ENCODE measurements at places on chromosomes 3 and 15. TPM values are rescaled to one million over a fixed set of nuclear protein-coding genes. Genes with fewer than 3 reads are reported as not detected.
A peak's percentile ranks its signal among the peaks of the same experiment; 100 is the strongest.

- no peaks in the 10 kb centered on the region for H3K27me3 ChIP-seq
- no peak overlapping the region for H3K4me3 ChIP-seq
- no peaks in the 10 kb centered on the region for H3K36me3 ChIP-seq
- peaks cover 17% of the 10 kb centered on the region for H3K4me1 ChIP-seq
Measured at GRCh38 chr3:184750349-184751083, 38.7 kb upstream of the MAGEF1 start.

GRCh38 chr3:37170060-37170459, 4.3 kb downstream of the LRRFIP2 start:
- H3K27ac ChIP-seq: no peak overlapping the region
- H3K36me3 ChIP-seq: no peaks in the 10 kb centered on the region
- no peaks in the 10 kb centered on the region for H3K27me3 ChIP-seq

- H3K36me3 ChIP-seq: no peaks in the 10 kb centered on the region
- DNase-seq: no peak
- no peaks in the 10 kb centered on the region for H3K27me3 ChIP-seq
Measured at GRCh38 chr3:150248888-150249681, 159.0 kb upstream of the TSC22D2 start.

DNA sequence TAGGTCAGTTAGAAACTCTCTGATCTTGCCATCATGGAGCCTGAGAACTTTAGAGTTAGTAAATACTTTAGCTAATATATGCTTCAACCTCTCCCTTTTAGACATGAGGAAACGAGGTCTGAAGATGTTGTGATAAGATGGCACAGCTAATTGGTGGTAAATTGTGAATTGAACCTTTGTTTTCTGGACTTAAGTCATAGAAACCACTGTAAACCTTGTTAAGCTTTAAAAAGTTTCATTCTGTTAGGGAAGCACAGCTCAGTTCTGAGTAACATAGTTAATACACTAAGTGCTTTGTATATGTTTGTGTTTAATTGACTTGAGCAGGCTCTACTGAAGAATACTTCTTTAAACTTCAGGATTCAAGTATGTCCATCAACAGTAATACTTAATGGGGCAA, 108.6 kb downstream of the AKAP13 start:
- H3K27ac ChIP-seq: no peak overlapping the region
- H3K36me3 ChIP-seq: no peaks in the 10 kb centered on the region

DNA sequence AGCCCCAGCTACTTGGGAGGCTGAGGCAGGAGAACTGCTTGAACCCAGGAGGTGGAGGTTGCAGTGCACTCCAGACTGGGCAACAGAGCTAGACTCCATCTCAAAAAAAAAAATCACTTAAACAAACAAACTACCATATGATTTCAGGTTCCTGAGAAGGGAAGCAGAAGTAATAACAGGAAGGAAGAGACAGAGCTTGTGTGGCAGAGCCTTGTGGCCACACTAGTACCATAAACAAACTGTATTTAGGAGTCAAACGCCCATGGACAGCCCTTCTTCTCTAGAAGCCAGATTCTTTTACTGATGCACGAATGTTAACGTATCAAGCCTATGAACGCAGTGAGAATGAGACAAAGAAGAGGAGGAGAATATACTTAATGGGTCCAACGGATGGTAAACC, 12.0 kb downstream of the MTMR10 start:
- no peak for DNase-seq
- H3K27ac ChIP-seq: no peak overlapping the region
- no peak overlapping the region for H3K4me3 ChIP-seq

The SERP1 gene
- total RNA-seq: 98.2 TPM

DNA sequence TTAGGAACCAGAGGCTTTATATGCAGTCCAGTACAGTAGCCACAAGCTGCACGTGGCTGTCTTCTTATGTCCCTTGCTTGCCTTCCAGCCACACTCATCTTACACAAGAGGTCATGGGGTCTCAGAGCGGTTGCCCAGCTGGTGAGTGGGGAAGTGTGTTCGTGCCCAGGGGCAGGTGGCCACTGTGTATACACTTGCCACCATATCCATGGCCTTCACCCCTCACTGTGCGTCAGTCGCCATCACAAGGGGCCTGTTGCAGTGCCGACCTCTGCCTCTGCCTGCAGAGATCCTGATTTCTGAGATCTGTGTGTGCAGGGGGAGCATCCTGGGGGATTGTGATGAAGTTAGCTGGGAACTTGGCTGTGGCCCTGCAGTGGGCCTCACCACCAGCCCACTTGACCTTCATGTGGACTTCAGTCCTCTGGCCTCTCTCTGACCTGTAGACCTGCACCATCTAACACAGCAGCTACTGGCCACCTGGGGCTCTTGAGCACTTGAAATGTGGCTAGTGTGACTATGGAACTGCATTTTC, 43.1 kb upstream of the SACM1L start:
- H3K36me3 ChIP-seq: no peaks in the 10 kb centered on the region
- H3K27me3 ChIP-seq: no peaks in the 10 kb centered on the region
- peaks cover 14% of the 10 kb centered on the region for H3K4me1 ChIP-seq
- H3K4me3 ChIP-seq: no peak overlapping the region
- no peak overlapping the region for H3K27ac ChIP-seq
- DNase-seq: no peak

The IMPG2 gene
- total RNA-seq: 0.08 TPM

DNA sequence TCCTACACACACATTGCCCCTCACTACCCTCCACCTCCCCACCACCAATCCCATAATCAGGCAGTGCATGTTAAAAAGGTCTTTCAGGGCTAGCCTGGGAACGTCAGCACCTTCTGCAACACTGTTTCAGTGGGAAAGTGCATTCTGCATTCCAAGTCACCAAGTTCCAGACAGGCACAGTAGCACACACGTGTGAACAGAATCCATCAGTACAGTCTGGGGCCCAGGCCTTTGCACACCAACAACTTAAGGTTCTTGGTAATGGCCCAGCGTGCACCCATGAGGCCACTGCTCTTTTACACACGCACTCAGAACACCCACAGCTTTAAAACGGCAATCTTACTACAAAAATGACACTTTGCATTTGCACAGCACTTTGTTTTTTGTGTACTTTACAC, 1.2 kb downstream of the ANXA2 start:
- no peak for DNase-seq
- peaks cover 12% of the 10 kb centered on the region for H3K27me3 ChIP-seq
- H3K27ac ChIP-seq: no peak overlapping the region
- peak overlapping the region; percentile 72 for H3K4me3 ChIP-seq
- no peaks in the 10 kb centered on the region for H3K36me3 ChIP-seq

GRCh38 chr3:14780927-14781507, 37.7 kb upstream of the FGD5 start:
- H3K4me1 ChIP-seq: peaks cover 4% of the 10 kb centered on the region
- H3K27me3 ChIP-seq: no peaks in the 10 kb centered on the region
- H3K4me3 ChIP-seq: no peak overlapping the region
- H3K36me3 ChIP-seq: no peaks in the 10 kb centered on the region

- DNase-seq: no peak
- peaks cover 8% of the 10 kb centered on the region for H3K4me1 ChIP-seq
- H3K27me3 ChIP-seq: no peaks in the 10 kb centered on the region
- no peak overlapping the region for H3K27ac ChIP-seq
- H3K4me3 ChIP-seq: no peak overlapping the region
- no peaks in the 10 kb centered on the region for H3K36me3 ChIP-seq
Measured at GRCh38 chr3:150370999-150371398, 37.1 kb upstream of the TSC22D2 start.

- H3K27me3 ChIP-seq: no peaks in the 10 kb centered on the region
- DNase-seq: no peak
- peaks cover 4% of the 10 kb centered on the region for H3K4me1 ChIP-seq
- no peak overlapping the region for H3K27ac ChIP-seq
- H3K36me3 ChIP-seq: no peaks in the 10 kb centered on the region
- no peak overlapping the region for H3K4me3 ChIP-seq
Measured at GRCh38 chr3:117417411-117417810, 707.8 kb downstream of the TUSC7 start.

GRCh38 chr3:45549961-45550360, 44.6 kb upstream of the LIMD1 start:
- no peak overlapping the region for H3K27ac ChIP-seq
- no peaks in the 10 kb centered on the region for H3K4me1 ChIP-seq
- H3K36me3 ChIP-seq: peaks cover 3% of the 10 kb centered on the region
- H3K4me3 ChIP-seq: no peak overlapping the region

GRCh38 chr15:82805994-82806406, at the start of gene FSD2:
TSS of gene FSD2 (minus strand) at chr15:82806069. CDS start at chr15:82787390, 18,679 bp downstream.
- no peak within 1 kb of the TSS for H3K4me3 ChIP-seq
- no peaks in the 10 kb centered on the region for H3K4me1 ChIP-seq
- no peak within 1 kb of the TSS for H3K27ac ChIP-seq
- H3K27me3 ChIP-seq: no peaks in the 10 kb centered on the region

The C3orf22 gene
- total RNA-seq: not detected

The TRH gene
- not detected for total RNA-seq

The MED12L gene
- total RNA-seq: 24.0 TPM

GRCh38 chr3:40336511-40337135, 27.1 kb downstream of the EIF1B start:
- no peaks in the 10 kb centered on the region for H3K36me3 ChIP-seq
- H3K4me3 ChIP-seq: no peak overlapping the region
- no peak for DNase-seq
- H3K27me3 ChIP-seq: no peaks in the 10 kb centered on the region

GRCh38 chr3:110743202-110743601, 328.4 kb upstream of the NECTIN3 start:
- H3K4me1 ChIP-seq: no peaks in the 10 kb centered on the region
- no peaks in the 10 kb centered on the region for H3K36me3 ChIP-seq
- H3K4me3 ChIP-seq: no peak overlapping the region
- no peaks in the 10 kb centered on the region for H3K27me3 ChIP-seq
- no peak overlapping the region for H3K27ac ChIP-seq

- H3K4me1 ChIP-seq: no peaks in the 10 kb centered on the region
- H3K27me3 ChIP-seq: no peaks in the 10 kb centered on the region
- H3K4me3 ChIP-seq: no peak overlapping the region
- no peaks in the 10 kb centered on the region for H3K36me3 ChIP-seq
Measured at GRCh38 chr15:25783607-25784540, 79.3 kb downstream of the ATP10A start.

The PROS1 gene
- total RNA-seq: 2.5 TPM

GRCh38 chr3:48345946-48346572, 12.6 kb upstream of the SPINK8 start:
- no peaks in the 10 kb centered on the region for H3K27me3 ChIP-seq
- no peak for DNase-seq
- no peak overlapping the region for H3K4me3 ChIP-seq
- H3K36me3 ChIP-seq: no peaks in the 10 kb centered on the region
- no peaks in the 10 kb centered on the region for H3K4me1 ChIP-seq

- no peak overlapping the region for H3K27ac ChIP-seq
- H3K27me3 ChIP-seq: no peaks in the 10 kb centered on the region
- peak; percentile 23 for DNase-seq
- no peak overlapping the region for H3K4me3 ChIP-seq
Measured at GRCh38 chr3:139122221-139122581, 77.5 kb upstream of the PRR23C start.

- no peaks in the 10 kb centered on the region for H3K27me3 ChIP-seq
- H3K4me1 ChIP-seq: no peaks in the 10 kb centered on the region
- no peak overlapping the region for H3K4me3 ChIP-seq
- no peaks in the 10 kb centered on the region for H3K36me3 ChIP-seq
- no peak for DNase-seq
Measured at GRCh38 chr3:16896820-16897219, 12.1 kb downstream of the PLCL2 start.

GRCh38 chr3:151439652-151440125, 21.2 kb downstream of the IGSF10 start:
- DNase-seq: no peak
- no peaks in the 10 kb centered on the region for H3K36me3 ChIP-seq
- no peak overlapping the region for H3K27ac ChIP-seq
- H3K4me1 ChIP-seq: no peaks in the 10 kb centered on the region
- H3K4me3 ChIP-seq: no peak overlapping the region

GRCh38 chr15:36994790-36995189, 105.6 kb downstream of the MEIS2 start:
- no peaks in the 10 kb centered on the region for H3K36me3 ChIP-seq
- no peak for DNase-seq
- no peaks in the 10 kb centered on the region for H3K4me1 ChIP-seq
- no peaks in the 10 kb centered on the region for H3K27me3 ChIP-seq
- no peak overlapping the region for H3K4me3 ChIP-seq
- H3K27ac ChIP-seq: no peak overlapping the region

The TEX55 gene
- total RNA-seq: not detected

- peaks cover 6% of the 10 kb centered on the region for H3K4me1 ChIP-seq
- no peaks in the 10 kb centered on the region for H3K36me3 ChIP-seq
- no peak overlapping the region for H3K27ac ChIP-seq
- H3K27me3 ChIP-seq: no peaks in the 10 kb centered on the region
- no peak overlapping the region for H3K4me3 ChIP-seq
Measured at GRCh38 chr15:75834021-75834420, 9.2 kb upstream of the UBE2Q2 start.

- no peak overlapping the region for H3K4me3 ChIP-seq
- H3K36me3 ChIP-seq: no peaks in the 10 kb centered on the region
- no peaks in the 10 kb centered on the region for H3K27me3 ChIP-seq
- H3K27ac ChIP-seq: no peak overlapping the region
Measured at GRCh38 chr15:90845201-90845949, 23.0 kb upstream of the FURIN start.

GRCh38 chr3:192273001-192273696, 454.2 kb downstream of the FGF12 start:
- H3K4me1 ChIP-seq: no peaks in the 10 kb centered on the region
- H3K36me3 ChIP-seq: no peaks in the 10 kb centered on the region
- H3K4me3 ChIP-seq: no peak overlapping the region
- no peak for DNase-seq

DNA sequence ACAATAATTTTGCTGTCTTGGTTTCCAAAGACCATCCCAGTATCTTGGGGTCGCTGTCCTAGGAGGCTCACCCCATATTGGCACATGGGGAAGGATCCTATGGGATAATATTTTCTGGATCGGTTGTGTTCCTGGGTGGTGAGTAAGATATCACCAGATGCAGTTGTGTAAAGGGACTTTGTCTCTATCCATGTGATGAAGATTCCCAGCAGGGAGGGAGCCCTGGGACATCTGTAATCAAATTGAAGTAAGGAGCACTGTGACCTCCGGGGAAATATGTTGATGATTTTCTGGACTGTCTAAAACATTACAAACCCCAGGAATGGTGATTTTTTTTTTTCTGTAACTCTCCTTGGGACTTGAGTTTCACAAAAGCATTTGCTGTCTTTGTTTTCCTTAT, 36.2 kb upstream of the LRTM1 start:
- H3K4me1 ChIP-seq: peaks cover 4% of the 10 kb centered on the region
- no peak overlapping the region for H3K27ac ChIP-seq
- H3K36me3 ChIP-seq: no peaks in the 10 kb centered on the region
- DNase-seq: no peak
- no peak overlapping the region for H3K4me3 ChIP-seq

- H3K4me1 ChIP-seq: peaks cover 13% of the 10 kb centered on the region
- H3K4me3 ChIP-seq: no peak overlapping the region
- H3K27ac ChIP-seq: no peak overlapping the region
- H3K27me3 ChIP-seq: no peaks in the 10 kb centered on the region
- DNase-seq: no peak
Measured at GRCh38 chr3:117408811-117409210, 699.2 kb downstream of the TUSC7 start.

DNA sequence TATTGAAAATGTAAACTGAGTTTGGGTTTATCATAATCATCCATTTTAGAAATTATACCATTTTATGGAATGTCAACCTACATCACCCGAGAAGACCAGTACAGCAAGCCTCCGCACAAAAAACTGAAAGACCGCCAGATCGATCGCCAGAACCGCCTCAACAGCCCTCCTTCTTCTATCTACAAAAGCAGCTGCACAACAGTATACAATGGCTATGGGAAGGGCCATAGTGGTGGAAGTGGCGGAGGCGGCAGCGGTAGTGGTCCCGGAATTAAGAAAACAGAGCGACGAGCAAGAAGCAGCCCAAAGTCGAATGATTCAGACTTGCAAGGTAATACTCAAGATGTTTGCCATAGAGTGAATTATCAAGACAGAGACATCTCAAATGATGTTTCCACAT, 197.0 kb downstream of the GHSR start:
- H3K27ac ChIP-seq: no peak overlapping the region
- no peak for DNase-seq
- no peaks in the 10 kb centered on the region for H3K36me3 ChIP-seq
- no peaks in the 10 kb centered on the region for H3K27me3 ChIP-seq

The ANKRD63 gene
- 0.26 TPM for total RNA-seq
